Mesothelial cell of epicardium (in vitro differentiated cells): ENCODE measurements at places on chromosomes 3 and 15.

DNA sequence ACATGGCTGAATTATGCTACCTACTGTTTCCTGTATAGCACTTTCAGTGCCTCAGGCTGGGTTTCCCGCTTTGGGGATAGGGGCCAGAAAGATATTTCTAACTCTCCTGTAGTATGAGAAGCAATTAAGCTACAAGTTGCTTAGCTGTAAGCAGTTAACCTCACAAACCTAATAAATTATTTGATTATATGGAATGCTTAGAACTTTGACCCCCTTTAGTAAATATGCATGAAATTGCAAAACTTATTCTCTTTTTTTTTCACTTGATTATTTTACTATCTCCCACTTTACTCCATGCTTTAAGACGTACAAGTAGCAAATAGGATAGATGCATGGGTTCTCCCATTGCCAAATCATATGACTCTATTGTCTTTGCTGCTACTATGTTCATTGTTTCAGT, 27.5 kb upstream of the CHMP2B start:
- no peak for DNase-seq

DNA sequence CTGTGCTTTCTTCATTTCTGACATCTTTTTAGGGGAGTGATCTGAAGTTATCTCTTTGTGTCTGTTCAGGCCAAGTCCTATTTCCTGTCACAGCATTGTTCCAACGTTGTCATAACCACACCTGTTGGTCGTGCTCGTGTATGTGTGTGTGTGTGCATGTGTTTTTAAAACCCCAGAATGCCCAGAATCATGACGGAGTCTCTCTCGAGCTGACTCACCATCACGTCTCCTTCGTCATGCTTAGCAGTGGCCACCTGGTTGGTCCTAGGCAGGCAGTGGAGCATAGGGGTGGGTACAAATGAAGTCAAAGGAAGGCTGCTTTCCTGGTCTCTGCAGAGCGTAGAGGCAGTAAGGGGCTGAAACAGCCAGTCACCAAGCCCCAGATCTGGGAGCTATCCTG, 126.8 kb upstream of the ABHD17C start:
- DNase-seq, result no peak

GRCh38 chr3:127538569-127538968, 52.0 kb downstream of the TPRA1 start:
- no peak for DNase-seq

DNA sequence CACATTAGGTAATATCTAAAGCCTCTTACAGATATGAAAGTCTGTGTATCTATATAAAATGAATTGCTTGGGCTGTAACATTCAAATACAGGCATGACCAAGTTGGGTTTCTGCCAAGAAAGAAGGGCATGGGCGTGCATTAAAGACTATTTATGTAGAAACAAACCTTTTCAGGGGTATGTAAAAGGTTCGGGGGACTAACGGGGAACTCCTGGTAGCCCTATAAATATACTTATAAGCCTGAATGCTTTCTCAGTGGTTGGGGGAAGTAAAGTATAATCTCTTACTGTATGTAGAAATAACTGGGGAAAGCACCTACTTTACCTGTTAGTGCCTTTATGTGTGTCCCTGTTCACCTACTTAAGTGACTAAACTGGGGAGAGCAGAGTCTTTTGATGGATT, 154.5 kb upstream of the TBL1XR1 start:
- no peak for DNase-seq

GRCh38 chr3:132652640-132653270, 6.9 kb downstream of the ACAD11 start:
- DNase-seq, result no peak

- no peak for DNase-seq
These were observed 165.6 kb downstream of the GMNC start for GRCh38 chr3:190696777-190697501.

DNA sequence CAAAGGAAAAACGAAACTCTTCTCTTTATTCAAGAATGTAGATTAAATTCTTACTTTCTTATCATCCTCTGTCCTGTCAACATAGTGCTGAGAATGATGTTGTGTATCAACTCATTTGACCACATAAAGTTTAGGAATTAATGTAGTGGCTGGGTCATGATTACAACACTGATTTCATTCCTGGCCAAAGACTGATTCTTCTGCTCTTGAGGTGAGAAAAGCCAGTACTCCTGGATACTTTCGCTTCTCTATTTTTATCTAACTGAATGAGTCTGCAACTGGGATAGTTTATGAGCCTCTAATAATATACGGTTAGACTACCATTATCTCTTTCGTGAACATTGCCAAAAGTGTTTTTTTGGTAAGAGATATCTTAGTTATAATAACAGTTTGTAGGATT, 173.0 kb downstream of the LPP start:
- no peak for DNase-seq

DNA sequence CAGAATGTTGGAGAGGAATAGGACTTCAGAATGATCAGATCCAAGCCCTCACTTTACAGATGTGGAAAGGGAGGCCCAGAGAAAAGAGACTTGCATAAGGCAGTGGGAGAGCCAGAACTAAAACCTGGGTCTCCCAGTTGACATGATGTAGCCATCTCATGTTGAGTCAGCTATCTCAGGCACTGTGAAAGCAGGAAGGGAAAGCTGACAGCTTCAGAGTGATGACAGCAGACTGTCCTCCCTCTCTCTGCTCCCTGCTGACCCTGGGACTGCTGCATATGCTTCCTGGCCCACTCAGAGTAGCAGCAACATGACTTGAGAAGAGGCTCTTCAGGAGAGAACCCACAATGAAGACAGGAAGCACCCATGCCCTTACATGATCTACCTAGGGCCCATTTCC, 14.7 kb downstream of the FHIT start:
- no peak for DNase-seq

GRCh38 chr15:92184142-92184541, 209.5 kb upstream of the ST8SIA2 start:
- no peak for DNase-seq

GRCh38 chr3:4813909-4814304, 165.3 kb upstream of the BHLHE40 start:
- DNase-seq, result no peak

DNA sequence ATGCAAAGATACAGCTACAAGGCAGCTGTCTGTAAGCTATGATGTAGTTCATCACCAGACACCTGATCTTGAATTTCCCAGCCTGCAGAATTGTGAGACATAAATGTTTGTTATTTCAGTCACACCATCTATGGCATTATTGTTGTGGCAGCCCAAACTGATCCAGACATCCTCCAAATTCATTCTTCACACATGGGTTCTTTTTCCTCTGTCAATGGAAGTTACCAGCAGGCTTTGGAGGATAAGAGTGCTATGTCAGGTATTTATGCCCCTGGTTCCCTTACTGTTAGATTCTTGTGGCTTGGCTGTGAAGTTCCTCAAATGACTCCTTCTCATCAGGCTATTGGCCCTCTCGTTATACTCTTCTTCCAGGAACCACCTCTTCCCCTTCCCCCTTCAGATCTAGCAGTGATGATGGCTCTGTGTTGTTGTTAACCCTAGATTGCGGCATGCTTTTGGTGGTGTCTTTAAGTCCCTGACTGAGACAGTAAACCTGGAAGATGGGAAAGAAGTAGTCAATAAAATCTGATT, 91.0 kb upstream of the CHMP2B start:
- DNase-seq, result no peak

DNA sequence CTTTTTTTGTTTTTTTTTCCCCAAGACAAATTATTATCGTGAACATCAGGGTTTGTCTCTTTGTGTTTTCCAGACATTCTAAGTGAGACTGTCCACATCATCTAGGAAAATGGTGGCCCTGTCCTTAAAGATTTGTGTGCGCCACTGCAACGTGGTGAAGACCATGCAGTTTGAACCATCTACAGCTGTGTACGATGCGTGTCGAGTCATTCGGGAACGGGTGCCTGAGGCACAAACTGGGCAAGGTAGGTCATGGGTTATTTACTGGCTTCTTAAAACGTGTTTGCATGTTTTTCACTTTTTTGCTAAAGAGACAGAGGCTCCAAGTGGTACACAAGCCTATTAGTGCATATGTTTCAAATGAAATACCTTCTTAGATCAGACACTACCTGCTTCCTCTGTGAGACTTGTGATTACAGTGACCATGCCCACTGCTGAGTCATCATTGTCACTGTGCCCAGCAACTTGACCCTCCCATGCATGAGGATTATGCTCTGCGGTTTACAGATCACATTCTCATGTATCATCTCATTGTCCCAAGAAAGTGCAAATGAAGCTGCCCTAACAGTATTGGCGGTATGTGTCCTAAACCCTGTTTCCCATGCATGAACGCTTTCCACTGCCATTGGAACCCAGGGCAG, 395.2 kb upstream of the TPM1 start:
- DNase-seq, result no peak

DNA sequence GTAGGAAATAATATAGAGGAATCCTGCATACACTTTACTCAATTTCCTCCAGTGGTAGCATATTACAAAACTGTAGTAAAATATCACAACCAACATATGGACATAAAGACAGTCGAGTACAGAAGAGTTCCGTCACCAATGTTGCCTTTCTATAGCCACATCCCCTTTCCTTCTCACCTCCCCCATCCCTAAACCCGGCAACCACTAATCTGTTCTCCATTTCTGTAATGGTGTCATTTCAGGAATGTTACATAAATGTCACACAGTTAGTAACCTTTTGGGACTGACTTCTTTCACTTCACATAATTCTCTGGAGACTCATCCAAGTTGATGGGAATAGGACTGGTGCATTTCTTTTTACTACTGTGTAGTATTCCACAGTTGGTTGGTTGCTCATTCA, 41.4 kb upstream of the ATG7 start:
- no peak for DNase-seq

- DNase-seq, result no peak
These were observed 98.8 kb downstream of the XXYLT1 start for GRCh38 chr3:195172039-195172684.
